Midbrain (tissue), 1 donor: ENCODE measurements at places on chromosomes 1 and 21.

DNA sequence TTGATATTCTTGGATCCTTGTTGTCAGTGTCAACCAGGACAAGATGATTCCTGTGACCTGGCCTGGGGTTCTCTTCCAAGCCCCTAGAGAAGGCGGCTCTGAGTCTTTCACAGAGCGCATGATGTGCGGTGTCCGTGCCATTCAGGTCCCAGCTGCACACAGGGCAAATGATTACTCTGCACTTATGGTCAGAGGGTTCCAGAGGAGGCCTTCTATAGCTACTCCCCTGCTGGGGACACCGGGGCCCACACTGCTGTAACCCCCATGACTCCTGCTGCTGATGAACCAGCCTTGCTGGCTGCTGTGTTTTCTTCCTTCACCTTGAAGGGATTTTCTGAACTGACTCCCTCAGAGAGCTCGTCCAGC, 1.5 kb downstream of the PTGFRN start:
- DNase-seq, result no peak

- no peak for DNase-seq
Observed at GRCh38 chr21:22120616-22121266, 1122.5 kb downstream of the NCAM2 start.

GRCh38 chr1:235898126-235898525, 31.4 kb upstream of the LYST start:
- DNase-seq, result no peak

DNA sequence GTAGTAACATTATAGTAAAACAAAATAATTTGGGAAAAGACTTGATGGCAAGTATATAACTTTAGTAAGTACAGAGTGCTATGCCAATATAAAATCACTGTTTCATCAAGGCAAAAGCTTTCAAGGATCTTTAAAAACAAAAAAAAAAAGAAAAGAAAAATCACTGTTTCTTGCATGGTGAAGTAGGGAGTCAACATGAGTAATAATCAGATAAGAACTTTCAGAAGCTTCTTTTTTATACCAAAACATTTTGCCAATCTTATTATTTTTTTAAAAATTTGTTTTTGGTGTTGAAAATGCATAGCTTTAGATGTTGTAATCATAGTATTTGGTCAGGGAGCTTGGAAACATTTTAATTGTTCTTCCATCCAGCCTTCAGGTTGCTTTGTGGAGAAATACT, 37.2 kb downstream of the CAMSAP2 start:
- DNase-seq, result no peak

DNA sequence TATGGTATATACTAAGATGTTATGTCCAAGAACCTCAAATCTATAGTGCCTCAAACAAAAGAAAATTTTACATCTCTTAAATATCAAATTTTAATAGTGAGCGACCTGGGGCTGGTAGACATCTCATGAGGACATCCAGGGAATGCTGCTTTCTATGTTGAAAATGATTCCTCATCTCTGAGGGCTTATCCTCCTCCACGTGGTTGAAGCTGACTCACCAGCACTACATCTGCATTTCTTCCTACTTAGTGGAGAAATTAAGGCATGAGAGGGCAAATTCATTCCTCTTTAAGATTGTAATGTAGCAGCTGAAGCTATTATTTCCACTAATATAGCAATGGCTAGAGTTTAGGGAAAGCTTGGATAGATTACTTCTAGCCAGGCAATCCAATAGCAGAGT, 529.5 kb downstream of the COL11A1 start:
- no peak for DNase-seq

- no peak for DNase-seq
Observed at GRCh38 chr21:43803558-43804300, 14.4 kb downstream of the RRP1 start.

DNA sequence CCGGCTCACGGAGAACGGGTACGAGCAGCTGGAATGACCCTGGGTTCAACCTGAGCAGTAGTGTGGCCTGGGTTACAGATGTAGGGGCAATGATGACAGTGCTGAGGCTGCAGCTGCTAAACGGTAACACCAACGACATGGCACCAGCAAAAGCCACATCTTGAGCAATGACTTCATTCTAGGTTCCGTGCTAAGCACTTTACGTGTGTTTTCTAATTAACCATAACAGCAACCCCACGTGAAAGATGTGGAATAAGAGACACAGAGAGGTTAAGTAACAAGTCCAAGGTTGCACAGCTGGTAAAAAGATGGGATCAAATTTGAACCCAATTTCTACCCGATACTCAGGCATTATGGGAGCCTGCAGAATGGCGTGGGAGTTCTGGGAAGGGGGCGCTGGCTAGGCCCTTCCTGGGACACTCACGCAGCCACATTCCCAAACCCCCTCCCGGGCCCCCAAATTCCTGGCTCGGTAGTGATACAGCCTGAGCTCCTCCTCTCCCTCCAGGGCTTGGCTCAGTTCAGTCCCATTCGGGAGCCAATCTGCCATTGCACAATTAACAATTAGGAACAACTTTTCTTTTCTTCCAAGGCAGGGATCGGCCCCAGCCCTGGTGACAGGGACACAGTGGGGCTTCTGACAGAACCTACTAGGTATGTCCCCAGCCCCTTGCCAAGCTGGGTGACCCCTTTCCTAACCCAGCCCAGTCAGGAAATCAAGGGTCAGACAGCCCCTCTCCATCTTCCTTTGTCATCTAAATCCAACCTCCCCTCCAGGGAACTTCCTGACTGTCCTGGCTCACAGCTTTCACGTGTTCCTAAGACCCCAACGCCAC, 23.8 kb upstream of the ECE1 start:
- DNase-seq, result no peak

- DNase-seq, result no peak
Observed at GRCh38 chr1:21245688-21246229, 44.5 kb downstream of the ECE1 start.

- no peak for DNase-seq
Observed at GRCh38 chr1:14768582-14769304, 170.3 kb downstream of the KAZN start.

DNA sequence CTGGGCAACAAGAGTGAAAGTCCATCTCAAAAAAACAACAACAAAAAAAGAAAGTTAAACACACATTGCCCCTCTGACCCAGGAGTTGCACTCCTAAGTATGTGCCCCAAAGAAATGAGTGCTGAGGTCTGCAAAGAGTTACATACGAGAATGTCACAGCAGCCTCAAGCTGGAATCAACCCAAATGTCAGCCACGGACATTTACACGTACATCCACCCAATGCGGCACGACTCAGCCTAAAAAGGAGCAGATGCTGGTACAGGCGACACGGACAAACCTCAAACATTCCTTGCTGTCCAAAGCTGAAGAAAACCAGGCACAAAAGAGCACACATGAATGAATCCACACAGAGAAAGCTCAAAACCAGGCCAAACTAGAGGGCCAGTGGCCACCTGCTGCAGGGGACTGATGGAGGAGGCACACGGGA, 46.8 kb upstream of the ECE1 start:
- DNase-seq, result no peak

DNA sequence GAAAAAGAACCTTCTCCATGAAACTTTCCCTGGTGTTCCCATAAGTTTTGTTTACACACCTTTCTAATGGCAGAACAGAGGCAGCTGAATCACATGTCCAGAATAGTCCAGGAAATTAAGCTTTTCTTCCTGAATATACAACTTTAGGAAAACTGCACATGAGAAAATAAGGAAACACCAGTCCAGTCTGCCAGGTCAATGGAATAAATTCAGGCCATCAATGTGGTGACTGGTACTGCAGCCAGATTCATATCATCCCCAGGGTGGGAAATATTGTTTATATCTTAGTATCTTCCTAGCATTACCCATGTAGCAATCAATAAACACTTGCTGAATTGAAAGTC, 6.7 kb upstream of the FBXO28 start:
- no peak for DNase-seq

- no peak for DNase-seq
Observed at GRCh38 chr21:42525029-42525581, 11.5 kb downstream of the SLC37A1 start.

- DNase-seq, result no peak
Observed at GRCh38 chr1:21638531-21639341, 30.4 kb downstream of the RAP1GAP start.

DNA sequence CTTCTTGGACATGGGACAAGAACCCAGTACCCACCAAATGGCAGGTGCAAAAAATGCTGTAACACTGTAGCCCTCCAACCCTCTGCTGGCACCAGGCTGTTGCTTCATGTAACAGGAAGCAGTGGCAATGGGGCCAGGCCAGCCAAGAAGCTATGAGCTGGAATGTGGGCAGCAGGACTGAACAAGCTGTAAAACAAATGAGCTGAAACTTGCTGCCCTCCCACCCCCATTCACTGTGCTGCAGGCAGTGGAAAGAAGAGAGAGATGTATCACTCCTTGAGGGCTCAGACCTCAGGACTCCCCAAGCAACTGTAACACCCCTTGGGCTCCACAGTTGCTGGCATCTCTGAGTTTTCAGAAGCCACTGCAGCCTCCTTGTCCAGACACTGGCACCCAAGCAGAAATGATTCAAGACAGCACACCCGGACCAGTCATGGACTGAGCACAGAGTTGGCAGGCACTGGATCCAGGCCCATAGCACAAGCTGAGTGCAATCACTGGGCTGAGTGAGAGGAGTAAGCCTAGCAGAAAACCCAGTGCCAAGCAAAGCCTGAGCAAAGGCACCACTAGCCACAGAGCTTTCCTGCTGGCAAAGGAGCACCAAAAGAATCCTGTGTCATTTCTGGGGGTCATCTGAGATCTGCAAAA, 321.4 kb upstream of the CXADR start:
- no peak for DNase-seq

DNA sequence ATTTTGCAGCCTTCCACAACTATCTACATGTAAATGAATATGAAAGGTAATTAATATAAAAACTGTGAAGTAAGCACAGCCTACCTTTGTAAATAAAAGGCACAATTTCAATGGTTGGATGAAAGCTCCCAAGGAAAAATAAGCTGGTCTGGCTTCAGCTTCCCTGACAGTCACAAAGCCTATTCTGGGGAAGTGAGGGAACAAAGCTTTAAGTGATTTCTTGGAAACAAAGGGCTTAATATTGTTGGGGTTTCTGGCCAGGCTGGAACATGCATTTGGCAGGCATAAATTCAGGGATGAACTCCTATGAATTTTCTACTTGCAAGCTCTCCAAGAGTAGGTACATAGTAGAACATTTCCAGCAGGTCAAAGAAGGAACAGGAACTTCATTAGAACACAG, 17.3 kb downstream of the BCAS2 start:
- DNase-seq, result peak; percentile 32

DNA sequence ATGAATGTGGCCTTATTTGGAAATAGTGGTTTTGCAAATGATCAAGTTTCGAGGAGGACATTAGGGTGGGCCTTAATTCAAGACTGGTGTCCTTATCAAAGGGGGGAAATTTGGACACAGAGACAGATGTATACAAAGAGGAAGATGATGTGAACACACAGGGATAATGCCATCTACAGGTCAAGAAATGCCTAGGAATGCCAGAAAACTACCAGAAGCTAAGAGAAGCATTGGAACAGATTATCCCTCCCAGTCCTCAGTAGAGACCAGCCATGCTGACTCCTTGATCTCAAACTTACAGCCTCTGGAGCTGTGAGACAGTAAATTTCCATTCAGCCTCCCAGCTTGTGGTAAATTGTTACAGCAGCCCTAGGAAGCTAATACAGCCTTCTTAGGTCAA, 151.4 kb downstream of the PTGER3 start:
- no peak for DNase-seq
